CD14-positive monocyte (primary cell): ENCODE measurements at places on chromosomes 13 and 19. TPM values are rescaled to one million over a fixed set of nuclear protein-coding genes. Genes with fewer than 3 reads are reported as not detected.

- DNase-seq, result no peak
These were observed 26.1 kb upstream of the N4BP2L1 start for GRCh38 chr13:32453981-32454380.

DNA sequence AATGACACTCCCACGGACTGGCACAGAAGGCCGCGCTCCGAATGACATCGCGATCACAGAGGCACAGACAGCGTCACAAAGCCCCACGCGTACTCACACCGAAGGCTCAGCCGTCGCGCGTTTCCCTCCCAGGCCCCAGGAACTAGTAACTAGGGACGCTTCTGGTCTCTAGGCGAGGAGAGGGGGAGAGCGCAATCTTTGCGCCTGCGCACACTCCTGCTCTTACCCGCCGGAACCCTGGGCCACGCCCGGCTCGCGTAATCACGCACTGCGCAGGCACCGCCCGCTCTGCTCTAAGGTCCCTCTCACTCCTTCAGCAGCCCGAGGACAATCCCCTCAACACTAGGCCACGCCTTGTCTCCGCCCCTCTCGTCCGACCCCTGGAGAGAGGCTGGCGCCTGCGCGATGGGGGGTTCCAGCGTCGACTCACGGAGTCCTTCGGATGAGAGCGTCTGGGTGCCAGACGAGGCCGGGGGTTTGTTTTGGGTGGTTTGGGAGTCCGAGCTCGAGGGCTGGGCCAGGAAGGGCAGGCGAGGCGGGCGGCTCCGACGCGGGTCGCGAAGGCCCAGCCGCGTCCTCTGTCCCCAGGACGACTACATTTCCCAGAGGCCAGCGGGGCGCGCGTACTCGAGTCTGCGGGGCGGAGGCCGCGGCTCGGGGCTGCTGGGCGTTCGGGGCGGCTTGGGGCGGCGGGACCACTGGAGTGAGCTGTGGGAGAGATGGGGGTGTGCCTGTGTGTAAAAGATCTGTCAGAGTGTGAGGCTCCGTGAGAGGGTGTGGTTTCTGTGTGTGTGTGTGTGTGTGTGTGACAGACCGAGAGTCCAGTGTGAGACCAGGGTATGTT lies at the start of gene ZNF471:
Gene ZNF471 (plus strand): TSS at position 410 of the 844 bp plus-strand sequence. CDS start 3,717 bp downstream, outside the sequence.
- DNase-seq, result peak; percentile 77

- no peak for DNase-seq
These were observed 23.1 kb downstream of the PEPD start for GRCh38 chr19:33498391-33499000.

- DNase-seq, result no peak
These were observed 657 bp downstream of the ZNF550 start for GRCh38 chr19:57559008-57559403.

DNA sequence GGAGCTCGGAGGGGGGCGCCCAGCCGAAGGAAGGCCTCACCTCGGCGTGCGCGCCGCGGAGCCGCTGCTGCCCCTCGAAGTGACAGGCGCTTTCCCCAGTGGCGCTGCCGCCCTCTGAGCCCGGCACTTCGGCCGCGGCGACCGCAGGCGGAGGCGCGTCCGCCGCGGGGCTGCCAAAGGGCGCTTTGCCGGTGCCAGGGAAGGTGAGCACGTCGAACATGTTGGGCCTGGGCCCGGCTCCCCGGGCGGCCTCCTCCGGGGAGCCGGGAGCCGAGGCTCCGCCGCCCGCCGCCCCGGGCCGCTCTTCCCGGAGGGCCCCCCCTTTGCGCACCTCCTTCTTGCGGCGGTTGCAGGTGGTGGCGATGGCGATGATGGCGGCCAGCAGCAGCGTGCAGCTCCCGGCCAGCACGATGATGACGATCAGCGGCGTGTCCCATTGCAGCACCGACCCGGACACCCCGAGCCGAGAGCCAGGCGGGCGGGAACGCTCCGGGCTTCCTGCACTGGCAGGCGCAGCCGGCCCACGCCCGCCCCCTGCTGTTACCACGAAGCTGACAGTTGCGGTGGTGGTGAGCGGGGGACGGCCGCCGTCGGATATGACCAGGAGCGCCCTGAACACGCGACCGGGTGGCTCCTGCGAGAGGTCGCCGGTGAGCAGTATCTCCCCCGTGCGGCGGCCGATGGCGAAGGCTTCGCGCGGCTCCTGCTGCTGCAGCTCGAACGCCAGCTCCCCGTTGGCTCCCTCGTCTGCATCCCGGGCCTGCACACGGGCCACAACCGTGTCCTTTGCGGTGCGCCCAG lies 2.5 kb downstream of the PCDH8 start:
- DNase-seq, result peak; percentile 12

GRCh38 chr13:48560657-48561337 lies 27.9 kb upstream of the RCBTB2 start:
- DNase-seq, result no peak

GRCh38 chr13:91740756-91741155 lies 342.3 kb downstream of the GPC5 start:
- no peak for DNase-seq

- no peak for DNase-seq
These were observed 13.4 kb downstream of the ITGBL1 start for GRCh38 chr13:101465877-101466276.

GRCh38 chr19:8144273-8144995 lies 5.0 kb downstream of the FBN3 start:
- no peak for DNase-seq

Gene HAUS8
- 4.4 TPM for polyA plus RNA-seq
